CD4-positive, alpha-beta T cell treated with Interleukin-4 for 1 hour (primary cell): ENCODE measurements at places on chromosomes 12 and 14.

- DNase-seq: no peak
These were observed 121.9 kb downstream of the ITPR2 start for GRCh38 chr12:26711072-26711471.

GRCh38 chr12:113061061-113061694 is 4.6 kb downstream of the DTX1 start:
- DNase-seq: no peak

- DNase-seq: no peak
These were observed 148.0 kb downstream of the APAF1 start for GRCh38 chr12:98793121-98793520.

DNA sequence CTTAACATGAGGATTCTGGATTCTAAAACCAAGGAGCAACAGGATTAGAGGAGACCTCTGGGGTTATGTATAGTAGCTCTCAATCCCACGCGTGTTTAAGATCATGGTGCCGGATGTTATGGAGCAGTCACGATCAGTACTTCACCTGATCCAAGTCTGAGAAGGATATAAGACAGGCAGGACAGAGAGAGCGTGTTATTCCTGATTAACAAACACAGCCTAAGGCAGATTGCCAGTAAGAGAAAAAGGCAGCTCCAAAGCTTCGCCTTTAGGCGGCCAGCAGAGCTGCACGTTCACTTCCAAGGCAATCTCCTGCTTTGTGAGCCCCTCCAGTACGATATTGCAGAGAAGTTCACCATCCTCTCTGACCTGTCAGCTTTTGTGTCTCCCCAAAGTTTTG is 5.5 kb downstream of the SETD3 start:
- no peak for DNase-seq

GRCh38 chr12:88307961-88308360 is 165.9 kb downstream of the TMTC3 start:
- no peak for DNase-seq

DNA sequence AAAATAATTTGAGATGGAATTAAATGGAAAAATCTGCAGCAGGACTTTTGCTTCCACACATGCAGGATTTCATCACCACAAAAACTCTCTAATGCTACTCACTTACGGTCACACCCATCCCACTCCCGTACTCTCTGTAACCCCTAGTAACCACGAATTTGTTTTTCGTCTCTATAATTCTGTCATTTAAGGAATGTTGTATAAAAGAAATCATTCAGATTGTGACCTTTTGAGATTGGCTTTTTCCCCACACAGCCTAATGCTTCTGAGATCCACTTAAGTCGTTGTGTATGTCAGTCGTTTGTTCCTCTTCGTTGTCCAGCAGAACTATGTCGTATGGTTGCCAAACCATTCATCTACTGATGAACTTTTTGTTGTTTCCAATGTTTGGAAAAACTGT is 19.8 kb upstream of the PZP start:
- DNase-seq: no peak

DNA sequence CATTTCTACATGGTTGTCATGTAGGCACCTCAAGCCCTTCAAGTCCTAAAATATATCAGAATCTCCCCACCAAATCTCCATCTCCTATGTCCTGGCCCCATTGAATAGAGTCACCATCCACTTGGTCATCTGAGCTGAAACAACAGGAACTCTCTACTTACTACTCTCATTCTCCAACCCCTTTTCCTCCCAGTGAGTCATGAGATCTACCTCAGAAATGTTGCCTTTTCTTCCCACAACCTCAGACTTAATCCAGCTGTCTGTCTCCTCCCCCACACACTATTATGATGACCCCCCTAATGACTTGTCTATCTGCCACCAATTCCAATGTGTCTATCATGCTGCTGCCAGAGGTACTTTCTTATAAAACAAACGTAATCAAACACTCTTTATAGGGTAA is 72.3 kb upstream of the TMEM263 start:
- DNase-seq: no peak

DNA sequence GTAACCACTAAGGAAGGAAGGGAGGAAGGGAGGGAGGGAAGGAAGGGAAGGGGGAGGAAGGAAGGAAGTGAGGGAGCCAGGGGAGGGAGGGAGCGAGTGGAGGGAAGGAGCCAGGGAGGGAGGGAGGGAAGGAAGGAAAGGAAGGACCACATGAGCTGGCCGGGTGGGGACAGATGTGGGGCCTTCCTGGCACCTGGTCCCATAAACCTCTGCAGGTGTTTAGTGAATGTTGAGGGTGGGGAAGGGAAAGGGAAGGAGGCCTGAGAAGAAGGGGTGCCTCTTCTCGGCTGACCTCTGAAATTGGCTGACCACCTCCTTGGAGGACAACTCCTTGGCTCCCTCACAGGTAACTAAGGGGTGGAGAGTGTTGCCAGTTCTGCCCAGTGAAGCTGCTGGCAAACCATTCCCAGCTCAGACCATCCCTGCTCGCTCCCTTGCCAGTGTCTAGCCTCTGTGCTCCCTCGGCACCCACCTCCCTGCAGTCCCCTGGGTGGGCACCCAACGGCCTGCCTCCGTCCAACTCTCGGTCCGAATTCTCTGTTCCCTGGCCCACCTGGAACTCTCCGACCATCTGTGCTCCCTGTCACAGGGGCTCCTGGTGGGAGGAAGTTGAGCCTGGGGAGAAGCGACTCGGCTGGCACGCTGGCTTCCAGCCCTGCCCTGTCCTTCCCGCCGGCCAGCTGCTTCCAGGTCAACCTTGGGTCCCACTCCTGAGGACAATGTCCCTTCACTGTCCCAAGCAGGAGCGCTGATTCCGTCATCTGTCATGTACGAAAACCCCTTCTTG is 12.2 kb upstream of the PPP1R13B start:
- no peak for DNase-seq

GRCh38 chr12:93376436-93377251 is 1.1 kb upstream of the NUDT4 start:
- peak; percentile 16 for DNase-seq

DNA sequence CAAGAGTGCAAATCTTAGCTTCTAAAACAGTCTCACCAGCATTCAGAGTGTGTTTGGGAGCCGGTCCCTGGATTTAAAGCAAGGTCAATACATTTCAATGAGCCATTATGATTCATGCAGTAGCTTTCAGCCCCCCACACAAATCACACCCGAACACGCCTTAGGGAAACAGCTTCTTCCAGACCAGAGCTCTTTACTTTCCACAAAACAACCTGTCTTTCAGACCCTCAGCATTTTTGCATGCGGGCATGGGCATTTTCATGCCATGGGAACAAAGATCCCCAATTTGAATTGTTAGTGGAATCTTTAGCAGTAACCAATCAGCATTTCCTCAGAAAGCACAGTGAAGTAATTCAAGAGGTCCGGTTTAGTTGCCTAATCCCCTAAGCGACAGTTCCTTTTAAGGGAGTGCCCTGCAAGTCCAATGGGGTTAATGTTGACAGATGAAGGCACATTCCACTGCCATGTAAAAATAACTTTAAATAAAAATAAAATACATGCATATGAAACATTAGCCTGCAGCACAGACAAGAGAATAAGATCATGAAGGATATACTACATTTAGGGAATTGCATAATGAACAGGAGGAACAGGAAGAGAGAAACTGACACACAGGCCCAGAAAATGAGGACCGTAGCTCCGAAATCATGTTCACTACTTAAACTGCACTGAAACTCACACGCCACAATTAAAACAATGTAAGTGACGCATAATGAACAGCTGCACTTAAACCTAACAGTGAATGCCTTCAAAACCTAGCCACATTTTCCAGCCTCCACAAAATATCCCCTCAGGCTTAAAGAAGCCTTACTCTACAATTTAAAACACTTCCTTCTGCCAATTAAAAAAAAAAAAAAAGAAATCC is 4.0 kb downstream of the VPS37B start:
- no peak for DNase-seq

DNA sequence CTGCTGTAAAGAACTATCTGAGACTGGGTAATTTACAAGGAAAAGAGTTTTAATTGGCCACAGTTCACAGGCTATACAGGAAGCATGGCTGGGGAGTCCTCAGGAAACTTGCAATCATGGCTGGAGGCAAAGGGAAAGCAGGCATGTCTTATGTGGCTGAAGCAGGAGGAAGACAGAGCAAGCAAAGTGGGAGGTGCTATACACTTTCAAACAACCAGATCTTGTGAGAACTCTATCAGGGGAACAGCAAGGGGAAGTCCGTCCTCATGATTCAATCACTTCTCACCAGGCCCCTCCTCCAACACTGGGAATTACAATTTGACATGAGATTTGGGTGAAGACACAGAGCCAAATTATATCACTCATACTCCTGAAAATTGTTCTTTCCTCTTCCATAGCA is 109.5 kb upstream of the PKP2 start:
- DNase-seq: no peak

- DNase-seq: peak; percentile 22
These were observed 44.2 kb downstream of the TTC8 start for GRCh38 chr14:88868558-88869159.

DNA sequence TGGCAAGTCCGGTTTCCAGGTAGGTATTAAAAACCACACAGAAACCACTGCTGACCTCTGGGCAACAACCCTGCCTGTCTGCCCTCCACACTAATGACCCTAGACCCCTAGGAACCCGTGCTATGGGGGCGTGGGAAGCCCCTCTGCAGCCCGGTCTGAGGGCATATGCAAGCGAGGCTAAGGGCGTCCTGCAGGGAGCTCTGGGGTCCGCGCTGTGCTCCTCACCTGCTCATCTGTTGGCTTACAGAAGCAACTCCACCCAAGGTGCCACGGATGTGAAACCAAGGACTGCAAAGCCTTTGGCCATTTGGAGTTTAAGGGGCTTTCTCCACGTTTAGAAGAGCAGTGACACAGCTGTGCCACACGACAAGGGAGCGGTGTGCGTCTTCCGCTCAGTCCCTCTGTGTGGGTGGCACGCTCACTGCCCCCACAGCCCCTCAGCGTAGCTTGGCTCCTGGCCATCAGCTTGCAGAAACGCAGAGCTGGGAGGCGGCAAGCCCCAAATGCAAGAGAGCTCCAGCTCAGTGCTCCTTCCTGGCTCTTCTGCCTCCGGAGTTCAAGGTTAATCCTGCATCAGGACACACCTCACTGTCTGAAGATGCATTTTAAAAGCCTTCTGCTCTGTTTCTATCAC is 18.4 kb downstream of the AMN start:
- no peak for DNase-seq

DNA sequence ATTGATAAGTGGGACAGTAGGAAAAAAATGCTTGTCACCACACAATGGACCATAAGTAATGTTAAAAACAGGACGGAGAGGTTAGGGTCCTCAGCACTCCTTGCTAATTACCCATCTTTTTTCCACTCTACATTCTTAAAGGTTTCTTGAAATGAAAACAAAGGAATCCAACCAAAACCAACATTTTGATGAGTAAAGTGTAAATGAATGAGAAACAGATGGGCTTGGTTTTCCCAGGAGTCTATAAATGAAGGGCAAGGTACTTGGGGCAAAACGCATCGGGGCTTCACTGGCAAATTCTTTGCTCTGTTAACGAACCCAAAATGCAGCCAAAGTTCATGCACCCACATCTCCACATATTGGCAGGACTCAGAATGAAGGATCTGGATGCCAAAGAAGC is 129.2 kb upstream of the BMP4 start:
- no peak for DNase-seq

DNA sequence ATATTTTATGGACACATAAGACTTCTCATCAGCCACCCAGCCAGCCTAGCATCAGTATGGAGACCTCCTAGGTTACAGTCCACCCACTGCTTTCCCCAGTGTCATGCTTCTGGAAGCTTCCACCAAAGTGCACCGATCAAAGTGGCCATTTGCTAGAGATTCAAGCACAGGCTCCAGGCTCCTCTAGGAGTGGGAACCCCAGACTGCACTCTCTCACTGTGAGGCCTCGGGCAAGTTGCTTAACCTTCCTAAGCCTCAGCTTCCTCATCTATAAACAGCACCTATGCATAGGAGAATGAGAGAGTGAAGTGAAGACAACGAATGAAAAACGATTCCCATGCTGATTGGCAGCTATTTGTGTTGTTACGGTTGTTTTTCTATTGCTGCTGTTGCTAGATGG is 94.4 kb downstream of the DICER1 start:
- no peak for DNase-seq

DNA sequence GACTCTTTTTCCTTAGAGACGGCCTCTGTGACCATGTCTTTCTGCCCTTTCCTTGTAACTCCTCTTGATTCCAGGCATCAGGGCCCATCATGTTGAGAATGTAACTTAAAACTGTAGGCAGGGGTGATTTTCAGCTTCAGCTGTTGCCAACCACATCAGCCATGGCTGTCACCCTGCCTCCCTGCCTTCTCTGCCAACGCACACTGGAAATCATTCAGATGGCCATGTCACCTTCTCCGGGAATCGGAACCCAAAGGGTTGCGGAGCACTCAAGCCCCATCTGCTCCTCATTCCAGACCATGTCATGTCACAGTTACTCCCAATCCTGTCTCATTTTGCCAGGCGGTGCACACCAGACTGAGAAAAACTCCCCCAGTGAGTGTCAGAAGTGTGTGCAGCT is 72.1 kb downstream of the EMP1 start:
- no peak for DNase-seq

GRCh38 chr12:65533177-65533883 is 254.8 kb downstream of the MSRB3 start:
- no peak for DNase-seq

DNA sequence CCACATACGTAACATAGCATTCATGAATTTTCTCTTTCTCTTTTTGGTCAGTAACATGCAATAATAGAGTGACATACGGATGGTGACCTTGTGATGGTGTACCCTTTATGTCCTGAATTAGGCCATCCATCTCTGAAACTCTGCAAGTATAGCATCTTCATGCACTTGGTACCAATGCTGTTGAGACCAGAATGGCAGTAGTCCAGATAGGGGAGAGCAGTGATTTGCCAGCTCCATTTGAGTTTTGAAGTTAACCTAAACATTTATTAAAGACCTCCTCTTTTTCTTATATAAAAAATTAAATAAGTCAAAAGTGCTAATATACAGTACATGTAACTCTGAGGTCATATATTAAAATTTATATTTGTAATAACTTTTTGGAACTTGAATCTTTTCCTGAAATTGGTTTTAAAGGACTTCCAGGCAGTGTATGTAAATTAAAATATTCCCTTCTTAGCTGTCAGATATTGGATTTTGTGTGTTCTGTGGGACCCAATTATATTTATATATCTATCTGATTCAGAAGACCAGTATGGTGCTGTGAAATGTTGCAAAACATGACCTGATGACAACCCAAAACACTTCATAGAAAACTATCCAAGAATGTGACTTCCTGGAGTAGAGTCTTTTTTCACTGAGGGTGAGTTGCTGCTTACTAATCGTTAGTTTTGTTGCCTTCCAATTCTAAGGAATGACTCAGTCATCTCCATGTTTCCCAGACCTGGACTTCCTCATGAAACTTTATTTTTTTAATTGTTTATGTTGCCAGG is 3.5 kb downstream of the ELK3 start:
- no peak for DNase-seq
